HS-27A (cell line): ENCODE measurements at places on chromosomes 2 and 18.
A peak's percentile ranks its signal among the peaks of the same experiment; 100 is the strongest.

DNA sequence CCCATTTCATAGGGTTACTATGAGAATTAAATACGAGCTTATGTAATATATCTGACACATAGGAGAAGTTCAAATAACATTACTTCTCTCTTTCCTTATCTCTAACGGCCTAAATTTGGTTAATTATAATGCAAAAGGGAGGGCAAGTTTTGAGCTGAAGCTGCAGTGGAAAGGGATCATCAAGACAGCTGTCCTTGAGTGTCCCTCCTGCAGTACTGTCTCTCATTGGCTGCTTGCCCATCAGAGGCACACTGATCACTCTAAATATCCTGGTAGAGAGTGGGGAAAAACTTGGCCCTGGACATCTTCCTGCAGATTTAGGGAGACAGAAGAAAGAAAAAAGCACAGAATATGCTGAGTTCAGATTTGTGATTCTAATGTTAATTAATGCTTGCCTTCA lies 186.0 kb downstream of the CAMKMT start:
- no peak for DNase-seq

- DNase-seq: no peak
Measured at GRCh38 chr2:234005126-234005525, 45.4 kb upstream of the SPP2 start.

DNA sequence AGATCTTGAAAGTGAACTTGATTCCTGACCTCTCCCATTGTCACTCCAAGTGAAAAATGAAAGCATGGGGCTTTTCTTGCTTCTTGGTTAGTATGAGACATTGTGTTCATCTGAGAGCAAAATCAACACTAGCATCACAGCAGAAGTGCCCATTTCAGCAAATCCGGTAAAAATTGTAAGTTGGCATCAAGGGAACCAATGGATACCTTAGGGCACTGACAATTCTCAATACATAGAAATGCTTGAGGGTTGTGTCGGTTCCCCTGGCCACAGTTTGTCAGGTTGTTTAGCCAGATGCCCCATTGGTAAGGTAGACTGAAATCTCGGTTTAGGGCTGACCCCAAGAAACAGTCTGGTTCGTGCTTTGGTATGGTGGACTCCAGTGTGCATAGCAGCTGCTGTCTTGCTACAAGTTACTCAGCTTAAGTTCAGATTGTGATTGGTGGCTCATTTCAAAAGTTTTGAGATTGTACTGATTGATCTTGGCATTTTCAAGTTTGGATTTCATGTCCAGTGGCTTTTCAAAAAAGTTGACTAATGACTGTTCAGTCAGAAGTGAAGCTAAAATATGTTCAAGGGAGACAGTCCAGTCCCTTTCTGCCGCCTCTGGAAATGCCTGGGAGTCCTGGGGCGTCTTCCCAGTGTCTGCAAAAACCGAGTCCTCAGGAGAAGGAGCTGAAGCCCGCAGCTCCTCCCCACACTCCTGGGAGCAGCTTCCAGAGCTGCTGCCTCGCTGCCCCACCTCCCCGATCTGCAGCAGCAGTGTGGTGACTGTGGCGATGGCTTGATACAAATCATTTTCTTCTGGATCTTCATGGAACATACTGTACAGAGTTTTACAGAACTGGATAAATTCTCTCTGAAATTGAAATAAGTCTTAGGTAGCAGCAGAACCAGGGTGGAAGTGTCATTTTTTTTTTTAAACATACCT lies 5.6 kb downstream of the RPL31 start:
- no peak for DNase-seq

DNA sequence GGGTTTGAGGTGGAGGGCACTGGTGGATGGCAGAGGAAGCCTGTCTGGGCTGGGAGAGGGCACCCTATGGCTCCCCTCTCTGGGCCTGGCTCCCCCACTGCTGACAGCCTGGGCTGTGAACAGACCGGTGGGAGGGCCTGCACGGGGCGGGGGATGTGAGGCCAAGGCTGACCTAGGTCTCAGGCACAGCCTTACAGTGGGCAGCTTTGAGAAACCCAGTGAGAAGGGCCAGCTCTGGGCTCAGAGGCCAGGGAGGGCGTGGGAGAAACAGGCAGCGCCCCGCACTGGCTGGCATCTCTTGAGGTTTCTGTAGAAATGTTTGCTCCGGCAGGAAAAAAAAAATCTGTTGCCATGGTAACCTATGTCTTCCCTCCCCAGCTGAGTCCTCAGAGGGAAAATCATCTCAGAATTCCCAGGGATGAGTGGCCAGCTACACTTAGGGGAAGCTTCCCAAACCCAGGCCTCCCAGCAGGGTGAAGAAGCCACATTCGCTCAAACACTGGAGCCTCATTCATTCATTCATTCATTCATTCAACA lies 71.7 kb upstream of the TAF1B start:
- peak; percentile 17 for DNase-seq

GRCh38 chr2:217791551-217791950 lies 211.2 kb downstream of the TNS1 start:
- no peak for DNase-seq

DNA sequence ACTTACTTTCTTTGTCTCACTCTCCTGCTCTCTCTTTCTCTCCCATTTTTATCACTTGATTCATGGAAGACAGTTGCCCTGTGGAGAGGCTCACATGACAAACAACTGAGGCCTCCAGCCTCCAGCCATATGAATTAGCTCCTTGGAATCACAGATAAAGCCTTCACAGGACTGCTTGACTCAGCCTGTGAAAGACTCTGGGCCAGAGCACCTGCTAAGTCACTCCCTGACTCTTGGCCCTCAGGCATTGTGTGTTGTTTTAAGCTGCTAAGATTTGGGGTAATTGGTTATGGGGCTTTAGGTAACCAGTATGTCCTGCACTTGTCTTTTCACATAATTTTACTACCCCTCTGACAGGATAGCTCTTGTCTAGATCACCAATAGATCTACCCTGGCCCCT lies 334.9 kb downstream of the SOX11 start:
- no peak for DNase-seq

GRCh38 chr18:79681484-79682387 lies 2.1 kb downstream of the CTDP1 start:
- DNase-seq: no peak

- DNase-seq: no peak
Measured at GRCh38 chr18:77056344-77057005, 76.1 kb downstream of the MBP start.

DNA sequence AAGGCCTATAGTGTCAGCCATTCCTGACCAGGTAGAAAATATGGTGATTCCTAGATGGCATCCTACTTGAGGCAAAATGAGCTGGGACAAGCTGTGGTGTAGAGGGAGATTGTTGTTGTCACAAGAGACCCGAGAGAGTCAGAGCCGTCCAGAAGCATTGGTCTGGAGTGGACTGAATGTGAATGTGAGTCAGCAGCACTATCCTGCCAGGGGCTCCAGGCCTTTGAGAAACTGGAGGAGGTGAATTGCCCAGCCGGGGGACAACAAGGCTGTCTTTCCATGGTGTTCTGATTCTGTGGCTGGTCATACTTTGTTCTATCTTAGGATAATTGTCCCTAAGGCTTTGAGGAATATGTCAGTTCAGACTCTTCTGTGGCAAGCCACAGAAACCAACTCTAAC lies 29.4 kb upstream of the EIF2AK3 start:
- no peak for DNase-seq

GRCh38 chr2:24993406-24994145 lies 21.8 kb upstream of the DNAJC27 start:
- DNase-seq: no peak

GRCh38 chr18:21196426-21196825 lies 45.6 kb upstream of the GREB1L start:
- DNase-seq: no peak

DNA sequence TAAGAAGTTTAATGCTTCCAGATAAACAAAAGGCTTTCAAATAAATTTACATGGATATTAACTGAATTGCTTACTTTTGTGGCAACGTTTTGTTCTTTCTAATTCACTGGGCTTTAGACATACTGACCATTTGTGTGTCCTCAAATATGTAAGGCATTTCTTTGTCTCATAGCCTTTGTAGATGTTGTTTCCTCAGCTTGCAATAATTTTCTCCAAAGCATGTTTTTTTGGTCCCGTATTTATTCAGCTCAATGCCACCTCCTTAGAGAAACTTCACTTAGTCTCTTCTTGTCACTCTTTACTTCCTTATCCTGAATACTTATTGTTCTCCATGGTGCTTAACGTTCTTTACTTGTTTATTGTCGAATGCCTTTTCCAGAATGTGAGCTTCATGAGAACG lies 98.5 kb downstream of the NUP35 start:
- DNase-seq: no peak

DNA sequence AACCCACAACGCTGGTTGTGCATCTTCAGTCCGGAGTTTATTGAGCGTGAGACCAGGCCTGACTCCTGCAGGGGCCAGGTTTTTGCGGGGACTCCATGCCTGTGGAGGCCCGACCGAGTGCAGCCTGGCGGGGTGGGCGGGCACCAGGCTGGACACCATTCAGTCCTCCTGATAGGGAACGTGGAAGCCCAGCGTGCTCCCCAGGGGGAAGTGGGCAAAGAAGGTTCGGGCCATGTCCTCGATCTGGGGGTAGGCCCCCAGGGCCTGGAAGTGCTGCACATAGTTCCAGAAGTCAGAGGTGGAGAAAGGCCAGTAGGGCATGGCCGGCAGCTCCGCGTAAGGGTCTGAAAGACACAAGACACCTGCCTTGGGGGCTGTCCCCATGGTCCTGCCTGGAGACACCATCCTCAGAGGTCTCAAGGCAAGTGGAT lies 1.4 kb downstream of the OTOS start:
- DNase-seq: no peak
